Hindlimb muscle (tissue), 1 donor: ENCODE measurements at places on chromosomes 5 and 9.
A peak's percentile ranks its signal among the peaks of the same experiment; 100 is the strongest.

- DNase-seq, result no peak
Measured at GRCh38 chr5:146066968-146067367, 38.4 kb downstream of the PLAC8L1 start.

DNA sequence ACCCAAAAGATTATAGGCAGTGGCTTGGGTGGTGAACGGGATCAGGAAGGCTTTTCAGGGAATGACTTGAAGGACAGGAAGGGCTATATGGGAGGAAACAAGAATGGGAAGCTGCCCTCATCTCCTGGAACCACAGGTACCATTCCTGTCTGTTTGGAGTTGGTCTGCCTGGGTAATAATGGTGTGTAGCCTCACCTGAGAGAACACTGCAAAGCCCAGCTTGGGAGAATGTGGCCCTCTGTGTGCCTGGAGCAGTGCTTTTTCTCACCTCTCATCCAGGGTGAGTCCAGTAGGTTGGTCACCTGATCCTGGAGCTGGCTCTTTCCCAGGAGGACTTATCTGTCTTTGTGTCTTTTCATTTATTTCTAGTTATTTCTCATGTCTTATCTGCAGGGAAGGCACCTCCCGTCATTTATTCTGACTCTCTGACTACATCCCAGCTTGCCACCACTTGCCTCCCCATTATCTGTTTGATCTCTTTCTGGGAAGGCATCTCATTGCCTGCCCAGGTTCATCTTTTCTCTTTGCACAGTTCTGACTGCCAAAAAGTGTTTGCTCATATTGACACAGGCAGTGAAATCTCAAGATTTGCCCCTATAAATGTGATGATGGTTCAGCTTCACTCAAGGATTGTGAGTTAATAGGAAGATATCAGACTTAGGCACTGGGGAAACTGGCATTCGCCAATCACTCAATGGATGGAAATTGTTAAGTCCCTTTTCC, 22.5 kb upstream of the OR2S2 start:
- no peak for DNase-seq

- peak; percentile 16 for DNase-seq
Measured at GRCh38 chr9:127451858-127452656, 747 bp downstream of the LRSAM1 start.

DNA sequence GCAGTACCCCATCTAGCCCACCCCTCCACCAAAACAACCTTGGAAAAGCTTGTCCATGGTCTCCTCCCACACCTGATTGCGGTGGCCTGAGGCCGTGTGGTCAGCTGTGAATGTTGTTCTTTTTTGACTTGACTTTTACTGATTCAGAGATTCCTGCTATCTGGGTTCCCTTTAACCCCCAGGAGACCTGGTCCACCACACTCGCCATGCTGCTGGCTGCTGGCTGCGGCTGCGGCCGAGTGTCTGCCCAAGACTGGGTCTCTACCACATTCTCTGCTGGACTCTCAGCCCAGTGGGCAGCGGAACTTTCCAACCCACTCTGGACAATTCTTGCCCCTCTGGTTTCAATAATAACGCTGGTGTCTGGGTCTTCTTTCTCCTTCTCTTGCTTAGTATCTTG, 28.4 kb downstream of the FGF1 start:
- no peak for DNase-seq

GRCh38 chr5:145697251-145697990, 137.7 kb downstream of the PRELID2 start:
- no peak for DNase-seq
